KG1 (cell line): ENCODE measurements at places on chromosomes 12 and 14.

DNA sequence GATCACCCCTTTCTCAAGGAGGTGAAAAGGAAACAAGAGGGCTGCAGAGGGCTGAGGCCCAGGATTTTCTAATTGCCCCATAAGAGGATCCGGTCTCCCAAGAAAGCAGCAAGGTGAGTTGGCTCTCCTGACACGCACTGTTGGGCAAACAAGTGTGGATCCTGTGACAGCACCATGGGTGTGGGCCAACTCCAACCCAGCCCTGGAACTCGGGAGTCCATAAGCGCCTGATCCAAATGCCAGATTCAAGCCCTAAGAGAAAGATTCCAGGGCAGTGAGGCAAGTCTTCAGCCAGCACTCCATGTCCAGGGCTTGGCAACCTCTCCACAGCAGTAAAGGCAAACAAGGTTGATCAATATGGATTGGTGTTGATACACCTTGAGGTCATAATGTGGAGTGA lies 33.1 kb downstream of the KCNA5 start:
- no peak for DNase-seq

- no peak for DNase-seq
Measured at GRCh38 chr12:71763677-71764379, 9.2 kb downstream of the RAB21 start.

DNA sequence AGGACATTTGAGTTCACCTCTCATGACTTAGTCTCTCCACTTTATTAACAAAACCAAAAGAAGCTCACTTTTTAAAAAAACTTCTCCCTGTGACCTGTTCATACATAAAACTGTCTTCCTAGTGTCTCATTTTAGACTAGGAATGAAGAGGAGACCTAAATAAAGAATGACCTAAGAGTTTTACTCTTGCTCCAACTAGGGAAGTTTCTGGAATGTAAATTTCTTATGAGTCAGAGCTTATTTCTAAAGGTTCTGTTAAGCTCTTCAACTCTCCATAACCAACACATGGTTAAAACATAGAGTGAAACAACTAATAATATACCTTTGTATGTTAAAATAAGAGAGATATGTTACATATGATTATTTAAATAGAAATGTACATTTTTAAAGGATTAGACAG lies 369.8 kb downstream of the EMP1 start:
- no peak for DNase-seq

DNA sequence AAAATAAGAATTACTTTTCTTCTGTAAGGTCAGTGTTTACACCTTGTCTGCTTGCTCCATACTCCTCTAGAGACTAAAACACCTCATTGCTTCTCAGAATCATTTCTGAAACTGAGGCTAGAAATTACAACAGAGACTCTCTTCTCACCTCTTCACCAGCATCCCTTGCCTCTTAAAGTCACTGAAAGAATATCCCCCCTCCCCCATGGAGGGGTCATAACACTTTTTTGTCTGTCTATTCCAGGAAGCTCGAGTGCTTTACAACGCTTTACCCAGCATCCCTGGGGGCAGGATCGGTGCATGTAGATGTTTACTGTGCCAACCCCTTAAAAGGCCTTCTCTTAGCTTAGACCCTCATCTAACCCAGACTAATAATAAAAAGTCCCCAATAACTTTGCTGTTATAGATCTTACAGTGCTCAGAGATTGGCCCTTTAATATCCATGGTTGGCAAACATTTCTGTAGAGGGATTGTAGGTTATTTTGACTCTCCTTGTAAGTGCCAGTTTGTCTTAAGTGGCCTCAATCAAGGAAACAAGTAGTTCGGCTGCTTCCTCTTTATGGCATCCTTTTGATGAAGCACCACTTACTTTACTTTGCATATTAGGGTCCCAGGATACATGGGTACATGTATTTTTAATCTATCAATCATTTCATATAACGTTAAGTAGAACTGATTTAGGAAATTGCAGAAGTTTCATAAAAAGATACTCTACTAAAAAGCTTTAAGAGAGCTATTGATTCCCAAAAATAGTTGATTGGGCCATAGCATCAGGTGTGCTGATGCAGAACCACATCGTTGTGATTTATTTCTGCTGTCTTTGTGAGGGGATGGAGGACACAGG lies 29.3 kb downstream of the PRKCH start:
- no peak for DNase-seq

GRCh38 chr12:120142231-120142877 lies 25.8 kb upstream of the RAB35 start:
- DNase-seq, result no peak

DNA sequence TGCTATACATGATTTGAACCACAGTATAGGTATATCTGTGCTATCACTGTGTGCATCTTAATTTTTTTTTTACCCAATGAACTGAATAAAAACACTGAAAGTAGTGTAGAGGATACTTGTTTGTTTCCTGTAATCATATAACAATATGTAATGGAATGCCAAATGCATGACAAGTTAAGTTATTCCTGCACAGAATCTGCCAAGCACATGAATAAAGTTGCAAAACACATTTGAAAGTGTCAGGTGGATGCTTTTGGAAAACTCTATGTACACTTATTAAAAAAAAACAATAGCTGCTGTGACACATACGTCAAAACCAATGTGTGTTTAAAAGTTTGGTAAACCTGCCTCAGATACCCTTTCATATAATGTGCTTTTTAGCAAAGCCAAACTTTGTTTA lies 1638.1 kb upstream of the SEL1L start:
- DNase-seq, result no peak

GRCh38 chr12:56413392-56413791 lies 35.8 kb downstream of the TIMELESS start:
- DNase-seq, result no peak

- DNase-seq, result no peak
Measured at GRCh38 chr12:69595689-69596088, 10.4 kb downstream of the CCT2 start.

GRCh38 chr12:77049767-77050353 lies 15.5 kb downstream of the E2F7 start:
- peak; percentile 25 for DNase-seq

GRCh38 chr14:61215222-61216020 lies 65.7 kb downstream of the TMEM30B start:
- no peak for DNase-seq

GRCh38 chr14:33567023-33567728 lies 383.7 kb downstream of the EGLN3 start:
- DNase-seq, result no peak

GRCh38 chr12:5461966-5462365 lies 30.1 kb downstream of the NTF3 start:
- DNase-seq, result no peak

GRCh38 chr14:78758333-78758732 lies 588.2 kb downstream of the NRXN3 start:
- no peak for DNase-seq
